ENCODE measurements at places on chromosomes 1 and 21. TPM values are rescaled to one million over a fixed set of nuclear protein-coding genes. Genes with fewer than 3 reads are reported as not detected.
A peak's percentile ranks its signal among the peaks of the same experiment; 100 is the strongest.

DNA sequence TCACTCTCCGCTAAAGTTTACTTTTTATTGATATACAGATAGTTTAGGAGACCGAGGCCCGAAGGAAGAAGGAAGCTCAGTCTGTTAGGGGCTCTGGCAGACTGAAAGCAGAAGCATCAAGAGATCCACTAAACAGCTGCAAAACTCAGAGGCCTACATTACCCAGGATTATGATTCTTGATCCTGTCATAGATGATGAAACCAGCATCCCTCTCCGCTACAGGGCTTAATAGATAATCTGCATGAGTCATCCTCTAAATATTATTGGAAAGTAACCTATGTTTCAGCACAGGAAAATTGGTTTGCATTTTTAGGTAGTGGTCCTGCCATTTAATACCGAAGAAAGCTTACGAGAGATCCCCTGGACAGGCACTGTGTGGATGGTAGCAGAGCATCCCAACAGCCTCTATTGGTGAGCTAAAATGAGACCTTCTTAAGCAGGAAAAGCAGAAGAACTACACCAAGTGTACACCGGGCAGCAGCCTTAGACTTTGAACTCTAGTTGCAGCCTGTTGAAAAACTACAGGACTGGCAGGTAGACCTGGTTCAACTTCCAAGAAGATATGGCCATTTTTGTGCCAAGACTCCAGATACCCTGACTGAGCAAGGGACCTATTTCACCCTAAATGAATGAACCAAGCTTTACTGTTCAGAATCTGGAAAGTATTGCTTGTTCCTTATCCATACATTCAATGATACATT is 6.8 kb downstream of the CASQ2 start:
- no peak overlapping the region for H3K4me3 ChIP-seq
- DNase-seq, result no peak
- H3K27ac ChIP-seq, result no peak overlapping the region
- H3K4me1 ChIP-seq, result no peaks in the 10 kb centered on the region
- no peaks in the 10 kb centered on the region for H3K27me3 ChIP-seq

GRCh38 chr1:67719329-67720196 is 34.6 kb downstream of the GADD45A start:
- peaks cover 21% of the 10 kb centered on the region for H3K4me1 ChIP-seq
- H3K27me3 ChIP-seq, result no peaks in the 10 kb centered on the region
- no peak overlapping the region for H3K4me3 ChIP-seq
- H3K36me3 ChIP-seq, result no peaks in the 10 kb centered on the region
- DNase-seq, result no peak

DNA sequence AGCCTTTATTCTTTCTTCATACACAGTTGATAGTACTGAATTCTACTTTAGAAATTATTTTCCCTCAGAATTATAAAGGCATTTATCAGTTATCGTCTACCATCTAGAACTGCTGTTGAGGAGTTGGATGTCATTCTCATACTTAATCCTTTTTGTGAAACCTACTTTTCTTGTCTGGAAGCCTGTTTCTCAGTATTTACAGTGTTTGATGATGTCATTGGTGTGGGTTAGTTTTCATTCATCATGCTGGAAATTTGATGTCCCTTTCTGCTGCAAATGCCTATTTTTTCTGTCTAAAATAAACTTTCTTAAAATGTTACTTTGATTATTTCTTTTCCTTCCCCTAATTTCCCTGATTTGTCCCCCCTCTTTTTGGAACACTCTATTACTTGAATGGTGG is 22.8 kb upstream of the ZNF281 start:
- H3K27ac ChIP-seq, result no peak overlapping the region
- no peaks in the 10 kb centered on the region for H3K4me1 ChIP-seq
- DNase-seq, result no peak
- no peaks in the 10 kb centered on the region for H3K36me3 ChIP-seq
- no peak overlapping the region for H3K4me3 ChIP-seq

- no peaks in the 10 kb centered on the region for H3K27me3 ChIP-seq
- no peak overlapping the region for H3K27ac ChIP-seq
- no peaks in the 10 kb centered on the region for H3K4me1 ChIP-seq
- no peak overlapping the region for H3K4me3 ChIP-seq
- no peak for DNase-seq
Observed at GRCh38 chr21:29676395-29676794, 263.4 kb downstream of the GRIK1 start.

DNA sequence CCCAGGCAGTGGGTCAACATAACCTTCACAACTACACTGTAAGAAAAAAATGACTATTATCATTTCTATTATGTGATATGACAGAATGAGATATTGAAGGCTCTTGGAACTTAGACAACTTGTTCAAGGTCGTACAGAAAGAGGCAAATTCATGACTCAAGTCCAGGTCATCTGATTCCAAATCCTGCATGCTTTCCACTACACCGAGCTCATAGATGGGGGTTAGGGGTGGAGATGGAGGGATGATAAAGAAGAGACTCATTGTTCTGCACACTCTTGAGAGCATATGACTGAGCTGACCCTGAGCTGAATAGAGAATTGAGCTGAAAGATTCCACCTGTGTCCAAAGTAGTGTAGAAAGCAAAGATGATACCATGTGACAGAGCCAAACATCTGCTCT is 2.8 kb downstream of the FCRL6 start:
- H3K4me3 ChIP-seq, result no peak overlapping the region
- H3K27ac ChIP-seq, result no peak overlapping the region
- H3K4me1 ChIP-seq, result no peaks in the 10 kb centered on the region
- no peaks in the 10 kb centered on the region for H3K27me3 ChIP-seq
- H3K36me3 ChIP-seq, result peaks cover 3% of the 10 kb centered on the region

DNA sequence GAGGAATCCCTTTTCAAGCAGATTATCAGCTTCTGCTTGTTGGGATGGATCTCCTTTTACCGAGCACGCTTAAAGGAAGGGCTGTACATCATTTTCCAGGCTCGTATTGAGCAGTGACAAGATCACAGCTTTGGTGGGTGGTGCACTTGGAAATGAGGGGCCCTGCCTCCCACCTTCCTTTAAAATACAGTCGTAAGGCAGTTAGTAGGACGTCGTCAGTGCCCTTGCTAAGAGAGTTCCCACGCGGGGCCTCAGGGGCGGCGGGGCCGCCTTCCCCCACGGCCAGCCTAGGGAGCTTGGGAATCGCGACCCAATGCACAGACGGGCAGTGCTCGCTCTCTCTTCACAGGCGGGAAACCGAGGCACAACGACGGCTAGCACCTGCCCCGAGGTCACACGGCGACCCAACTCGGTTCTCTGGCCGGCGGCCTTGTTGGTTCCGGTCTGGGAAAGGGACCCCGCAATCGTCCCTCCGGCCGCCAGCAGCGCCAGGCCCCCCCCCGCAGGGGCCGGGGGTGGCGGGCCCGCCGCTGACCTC is 58.6 kb downstream of the H3-3A start:
- DNase-seq, result no peak
- H3K36me3 ChIP-seq, result no peaks in the 10 kb centered on the region
- no peaks in the 10 kb centered on the region for H3K27me3 ChIP-seq
- peaks cover 29% of the 10 kb centered on the region for H3K4me1 ChIP-seq

DNA sequence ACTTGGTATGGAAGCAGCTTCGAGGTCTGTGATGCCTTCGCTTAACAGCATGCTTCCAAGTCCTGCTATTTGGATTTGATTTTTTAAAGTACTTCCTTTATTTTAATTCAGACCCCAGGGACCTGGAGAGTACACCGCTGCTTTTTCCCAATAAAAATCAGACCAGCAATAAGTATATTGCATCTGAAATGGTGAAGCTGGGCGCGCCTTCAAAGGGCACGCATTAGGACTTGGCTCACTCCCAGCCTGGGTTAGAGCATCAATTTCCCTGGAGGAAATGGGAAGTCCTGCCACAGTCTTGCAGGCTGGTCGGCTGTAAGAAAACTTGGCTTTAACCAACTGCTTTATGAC is 325.1 kb downstream of the RRAGC start:
- no peaks in the 10 kb centered on the region for H3K4me1 ChIP-seq
- no peak overlapping the region for H3K27ac ChIP-seq
- no peaks in the 10 kb centered on the region for H3K27me3 ChIP-seq
- no peak overlapping the region for H3K4me3 ChIP-seq
- H3K36me3 ChIP-seq, result no peaks in the 10 kb centered on the region

GRCh38 chr21:44995343-44995941 is 55.6 kb downstream of the SLX9 start:
- H3K4me1 ChIP-seq, result peaks cover 5% of the 10 kb centered on the region
- H3K4me3 ChIP-seq, result no peak overlapping the region
- H3K27ac ChIP-seq, result no peak overlapping the region
- no peaks in the 10 kb centered on the region for H3K36me3 ChIP-seq
- H3K27me3 ChIP-seq, result no peaks in the 10 kb centered on the region

DNA sequence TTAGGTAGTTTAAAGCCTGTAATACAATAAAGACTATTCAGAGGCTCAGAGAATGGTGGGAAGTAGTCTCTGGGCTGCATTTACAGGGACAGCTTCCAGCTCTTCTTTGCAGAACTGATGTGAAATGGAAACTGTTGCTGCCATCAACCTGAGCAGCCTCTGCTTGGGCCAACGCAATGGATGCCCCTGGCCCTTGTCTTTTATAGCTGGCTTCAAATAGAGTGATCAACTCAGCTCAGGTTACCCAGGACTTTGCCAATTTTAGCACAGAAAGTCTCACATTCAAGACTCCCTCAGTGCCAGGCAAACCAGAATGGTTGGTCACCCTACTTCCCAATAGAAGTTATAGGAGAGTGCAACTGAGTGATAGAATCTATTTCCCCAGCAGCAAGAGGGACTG is 18.1 kb upstream of the GALNT2 start:
- no peak overlapping the region for H3K4me3 ChIP-seq
- peaks cover 5% of the 10 kb centered on the region for H3K27me3 ChIP-seq
- no peak overlapping the region for H3K27ac ChIP-seq
- no peaks in the 10 kb centered on the region for H3K36me3 ChIP-seq

DNA sequence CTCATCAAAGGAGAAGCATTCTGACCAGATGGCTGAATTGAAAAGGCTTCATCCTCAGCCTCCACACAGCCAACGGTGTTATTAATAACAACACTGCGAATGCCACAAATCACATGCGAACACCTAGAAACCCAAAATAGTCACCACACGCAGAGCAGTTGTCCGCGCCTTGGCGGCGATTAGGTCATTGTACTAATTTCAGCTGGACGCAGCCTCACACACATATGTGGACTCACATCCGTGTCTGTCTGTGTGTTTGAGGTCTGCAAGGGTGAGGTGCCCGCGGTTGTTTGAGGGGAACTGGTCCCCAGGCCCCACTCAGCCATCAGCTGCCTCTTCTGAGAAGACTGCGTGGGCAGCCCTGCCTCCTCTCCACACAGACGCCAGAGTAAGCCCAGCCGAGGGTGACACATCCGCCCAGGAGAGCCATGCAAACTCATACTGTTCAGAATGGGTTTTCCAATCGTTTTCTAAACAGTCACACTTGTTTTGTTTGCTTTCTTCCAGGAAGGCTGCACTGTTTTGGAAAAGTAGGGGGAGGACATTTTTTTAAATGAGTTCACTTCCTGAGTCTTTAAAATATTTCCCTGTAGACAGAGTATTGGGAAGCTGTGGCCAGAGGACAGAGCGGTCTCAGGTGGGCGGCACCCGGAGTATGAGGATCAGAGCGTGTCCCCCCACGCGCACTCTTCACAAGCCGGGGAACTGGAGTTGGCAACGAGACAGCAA is 53.4 kb downstream of the TOMM20 start:
- no peaks in the 10 kb centered on the region for H3K27me3 ChIP-seq
- H3K36me3 ChIP-seq, result no peaks in the 10 kb centered on the region
- peak; percentile 84 for DNase-seq
- H3K27ac ChIP-seq, result peak overlapping the region; percentile 88
- H3K4me3 ChIP-seq, result no peak overlapping the region

DNA sequence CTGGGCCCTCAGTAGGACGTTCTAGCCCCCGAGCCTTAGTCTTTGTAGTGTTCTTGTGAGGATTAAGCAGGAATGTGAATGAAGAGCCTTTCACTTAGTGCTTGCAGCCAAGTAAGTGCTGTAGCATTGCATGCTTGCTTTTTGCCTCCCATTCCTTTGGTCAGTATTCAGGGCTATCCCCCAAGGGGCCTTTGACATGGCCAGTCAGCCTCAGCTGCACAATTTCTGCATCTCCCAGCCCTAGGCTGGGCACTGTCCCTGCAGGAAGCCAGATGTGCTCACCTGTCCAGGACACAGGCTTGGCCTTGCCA is 30.5 kb downstream of the SOX13 start:
- no peak for DNase-seq
- no peaks in the 10 kb centered on the region for H3K36me3 ChIP-seq
- H3K27ac ChIP-seq, result peak overlapping the region; percentile 82
- H3K4me3 ChIP-seq, result no peak overlapping the region

DNA sequence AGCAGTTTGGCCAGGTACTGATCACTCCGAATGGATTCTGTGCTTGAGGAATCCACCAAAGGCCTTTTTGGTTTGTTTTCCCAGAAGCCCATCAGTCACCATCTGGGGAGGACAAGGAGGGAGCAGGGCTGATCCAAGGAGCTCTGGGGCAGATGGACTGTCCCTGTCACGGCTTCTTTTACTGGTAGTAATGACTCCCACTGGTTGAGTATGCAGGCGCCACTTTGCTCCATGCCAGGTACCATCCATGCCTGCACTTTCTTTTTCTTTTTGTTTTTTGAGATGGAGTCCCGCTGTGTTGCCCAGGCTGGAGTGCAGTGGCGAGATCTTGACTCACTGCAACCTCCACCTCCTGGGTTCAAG is 101.7 kb downstream of the UBIAD1 start:
- H3K4me1 ChIP-seq, result no peaks in the 10 kb centered on the region
- no peak overlapping the region for H3K4me3 ChIP-seq
- no peak for DNase-seq
- H3K36me3 ChIP-seq, result no peaks in the 10 kb centered on the region
- no peak overlapping the region for H3K27ac ChIP-seq
- H3K27me3 ChIP-seq, result no peaks in the 10 kb centered on the region

DNA sequence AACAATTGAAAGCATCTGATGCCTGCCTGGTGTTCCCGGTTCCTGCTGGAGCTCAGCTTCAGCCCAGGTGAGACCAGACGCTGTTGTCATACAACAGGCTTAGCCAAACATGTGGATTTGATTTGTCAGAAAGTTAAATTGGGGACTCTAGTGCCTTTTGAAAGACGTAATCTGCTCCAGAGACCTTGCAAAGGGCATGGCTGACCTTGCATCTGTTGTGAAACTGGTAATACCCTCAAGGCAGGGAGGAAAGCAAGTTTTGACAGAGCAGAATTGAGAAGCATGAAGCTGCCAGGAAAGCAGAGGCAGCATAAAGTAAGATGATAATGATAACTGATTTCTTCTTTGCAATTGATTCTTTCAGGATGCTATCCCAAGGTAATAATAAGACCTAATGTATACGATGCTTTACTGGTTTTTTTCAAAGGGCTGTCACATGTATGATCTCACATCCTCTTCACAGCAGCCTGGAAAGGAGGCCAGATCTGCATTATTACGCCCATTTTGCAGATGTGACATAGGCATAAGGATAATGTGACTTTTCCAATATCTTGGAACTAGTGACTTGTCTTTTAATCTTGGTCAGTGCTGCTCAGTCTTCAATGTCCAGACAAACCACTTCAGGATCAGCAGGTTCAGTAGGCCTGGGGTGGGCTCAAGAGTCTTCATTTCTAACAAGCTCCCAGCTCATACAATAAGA is 24.7 kb upstream of the CNN3 start:
- H3K4me1 ChIP-seq, result peaks cover 9% of the 10 kb centered on the region
- no peak for DNase-seq
- H3K4me3 ChIP-seq, result no peak overlapping the region
- no peak overlapping the region for H3K27ac ChIP-seq

The FAM43B gene
- polyA plus RNA-seq, result 0.56 TPM

The PCP4 gene
- polyA plus RNA-seq, result 11.2 TPM

The GUCA2B gene
- not detected for polyA plus RNA-seq

The OR2L5 gene
- polyA plus RNA-seq, result not detected

All from left lung (tissue), 14 donors.